ENCODE measurements at places on chromosomes 2 and 18. TPM values are rescaled to one million over a fixed set of nuclear protein-coding genes. Genes with fewer than 3 reads are reported as not detected.

- no peak for DNase-seq
Observed at GRCh38 chr2:215658635-215659305, 222.9 kb upstream of the FN1 start.

ABCG8 gene
- total RNA-seq = not detected

DNA sequence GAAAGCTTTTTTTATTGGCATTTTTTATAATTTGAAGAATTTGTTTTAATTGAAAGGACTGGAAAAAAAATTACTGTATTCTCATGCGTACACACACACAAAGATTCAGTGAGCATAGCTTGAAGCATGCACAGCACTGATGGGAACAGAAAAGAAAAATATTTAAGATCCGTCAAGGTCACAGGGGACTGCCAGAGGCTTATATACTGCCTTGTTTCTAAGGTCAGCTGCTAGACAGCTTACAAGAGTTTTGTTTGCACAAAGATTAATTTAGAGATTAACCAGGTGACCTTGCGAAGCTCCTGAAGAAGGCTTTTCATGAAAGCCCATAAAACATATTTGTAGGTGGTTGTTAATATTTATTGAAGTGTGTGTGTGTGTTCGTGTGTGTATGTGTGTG, 396.3 kb downstream of the TRIB2 start:
- DNase-seq = no peak

ZNF407 gene
- 9.3 TPM for total RNA-seq

GRCh38 chr2:77507657-77508056, 14.5 kb downstream of the LRRTM4 start:
- no peak for DNase-seq

DNA sequence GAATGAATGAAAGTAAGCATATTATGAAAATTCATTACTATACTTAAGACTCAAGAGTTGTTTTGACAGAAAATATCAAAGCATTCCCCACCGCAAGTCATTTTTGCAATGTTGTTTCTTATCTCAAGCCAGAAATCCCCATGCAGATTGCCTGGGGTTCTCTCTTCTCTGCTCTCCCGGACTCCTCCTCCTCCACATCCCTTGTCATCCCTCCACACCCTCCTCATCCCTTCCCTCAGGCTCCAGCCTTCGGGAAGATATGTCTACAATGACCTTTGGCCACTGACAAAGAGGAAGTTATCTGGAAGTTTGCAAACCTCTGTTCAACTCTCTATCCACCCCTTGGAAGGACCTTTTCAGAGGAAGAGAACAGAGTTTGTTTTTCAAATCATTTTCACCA, 11.9 kb downstream of the TFCP2L1 start:
- DNase-seq = no peak
